ENCODE measurements at places on chromosomes 7 and 10.

DNA sequence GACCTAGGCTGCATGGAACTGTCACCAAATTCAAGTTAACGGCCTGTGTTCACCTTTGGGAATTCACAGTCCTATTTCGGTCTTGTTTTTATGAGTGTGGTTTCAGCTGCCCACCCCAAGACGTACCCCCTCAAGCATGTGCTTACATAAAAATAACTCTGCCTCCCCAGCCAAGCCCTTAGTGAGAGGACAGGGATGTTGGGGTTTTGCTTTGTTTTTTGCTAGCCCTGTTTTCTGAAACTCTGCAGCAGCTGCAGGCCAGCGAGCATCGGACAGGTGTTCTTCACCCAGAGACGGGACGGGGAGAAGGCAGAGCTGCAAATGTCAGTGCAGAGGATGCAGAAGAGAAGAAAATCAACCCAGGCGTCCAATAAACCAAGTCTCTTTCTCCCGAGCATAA, 13.5 kb downstream of the CHST15 start:
- no peak for DNase-seq

- DNase-seq, result no peak
These were observed 266.4 kb upstream of the FZD8 start for GRCh38 chr10:35908451-35908850.

DNA sequence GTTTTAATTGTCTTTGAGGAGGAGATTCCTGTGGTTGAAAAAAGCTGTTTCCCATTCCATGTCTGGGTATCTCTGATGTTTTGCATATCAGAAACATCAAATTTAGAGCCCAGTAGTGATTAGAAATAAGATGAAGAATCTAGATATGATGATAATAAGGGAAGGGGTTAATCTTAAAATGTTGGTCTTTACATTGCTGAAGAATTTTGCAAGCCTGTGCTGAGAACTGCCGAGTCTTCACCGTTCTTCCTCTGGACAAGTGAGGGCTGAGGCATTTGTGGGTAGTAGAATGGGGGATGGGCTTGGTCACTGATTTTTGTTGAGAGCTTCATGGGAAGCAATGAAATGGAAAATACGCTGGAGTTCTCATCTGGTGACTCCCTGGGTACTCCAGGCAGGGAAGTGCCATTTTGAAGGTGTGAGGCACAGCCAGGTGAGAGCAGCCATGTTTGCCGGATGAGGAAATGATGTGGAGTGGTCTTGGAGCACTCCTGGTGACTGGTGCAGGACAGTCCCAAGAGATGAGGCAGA, 10.2 kb downstream of the TCF7L2 start:
- no peak for DNase-seq

- no peak for DNase-seq
These were observed 25.3 kb upstream of the CUX1 start for GRCh38 chr7:101792051-101792681.

DNA sequence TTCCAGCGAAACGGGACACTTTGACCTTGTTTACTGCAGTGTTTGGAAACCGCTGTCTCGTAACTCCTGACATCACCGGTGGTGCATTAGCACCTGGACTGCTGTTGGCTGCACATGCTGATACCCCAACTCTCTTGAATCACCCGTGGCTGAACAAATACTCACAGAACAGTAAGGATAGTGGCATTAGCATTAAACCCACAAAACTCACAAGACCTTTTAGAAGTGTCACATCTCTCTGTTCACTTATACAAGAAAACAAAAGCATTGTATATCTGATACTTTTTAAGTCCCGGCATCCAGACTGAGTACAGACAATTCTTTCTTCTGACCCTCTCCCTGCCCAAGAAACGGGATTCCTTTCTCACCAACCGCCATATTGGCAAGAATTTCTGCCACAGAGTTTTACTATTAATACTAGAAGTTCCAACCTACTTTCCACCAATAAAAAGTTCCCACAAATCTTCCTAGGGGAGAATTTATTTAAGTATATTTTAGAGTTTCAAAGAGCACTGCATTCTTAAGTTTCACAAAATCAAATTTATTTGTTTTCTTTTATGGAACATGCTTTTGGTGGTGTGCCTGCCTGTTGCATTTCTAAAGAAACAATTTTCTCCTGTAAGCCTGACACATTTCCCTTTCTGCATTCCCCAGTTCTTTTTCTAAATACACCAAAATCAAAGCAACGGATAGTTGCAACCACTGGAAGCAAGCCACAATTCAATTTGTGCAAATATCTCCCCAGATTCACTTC, 208.4 kb upstream of the KLF14 start:
- DNase-seq, result no peak

DNA sequence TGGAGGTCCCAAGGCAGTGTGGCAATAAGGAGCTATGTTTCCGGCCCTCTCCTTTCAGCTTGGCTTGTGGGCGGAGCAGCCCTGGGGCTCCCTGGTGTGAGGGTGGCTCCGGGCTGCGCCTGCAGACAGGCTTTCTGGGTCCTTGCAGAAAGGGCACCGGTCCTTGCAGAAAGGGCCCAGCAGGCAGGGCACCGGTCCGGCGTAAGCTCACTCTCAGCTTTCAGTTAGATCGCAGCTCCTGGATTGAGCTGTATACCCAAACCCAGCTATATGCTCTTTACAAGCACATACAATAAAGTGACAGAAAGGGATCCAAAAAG, 293.8 kb upstream of the SHH start:
- DNase-seq, result no peak

DNA sequence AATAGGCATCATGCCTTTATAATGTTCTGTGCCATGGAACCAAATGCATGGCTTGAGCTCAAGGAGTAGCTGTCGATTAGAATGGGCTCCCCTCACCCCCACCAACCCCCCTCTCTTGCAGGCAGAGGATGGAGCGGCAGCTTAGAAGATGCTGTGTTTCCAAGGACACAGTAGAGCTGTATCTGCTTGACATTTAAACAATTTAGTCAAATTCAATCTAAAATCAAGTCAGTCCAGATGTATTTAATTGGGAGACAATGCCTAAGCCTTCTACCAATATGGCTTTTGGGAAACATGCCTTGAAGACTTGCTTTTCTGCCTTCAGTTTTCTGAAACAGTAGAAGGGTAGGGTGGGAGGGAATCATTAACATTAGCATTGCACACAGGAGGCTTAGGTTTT, 497.1 kb upstream of the NRP1 start:
- DNase-seq, result no peak

- DNase-seq, result no peak
These were observed 617.4 kb downstream of the SORCS1 start for GRCh38 chr10:106547047-106547635.

DNA sequence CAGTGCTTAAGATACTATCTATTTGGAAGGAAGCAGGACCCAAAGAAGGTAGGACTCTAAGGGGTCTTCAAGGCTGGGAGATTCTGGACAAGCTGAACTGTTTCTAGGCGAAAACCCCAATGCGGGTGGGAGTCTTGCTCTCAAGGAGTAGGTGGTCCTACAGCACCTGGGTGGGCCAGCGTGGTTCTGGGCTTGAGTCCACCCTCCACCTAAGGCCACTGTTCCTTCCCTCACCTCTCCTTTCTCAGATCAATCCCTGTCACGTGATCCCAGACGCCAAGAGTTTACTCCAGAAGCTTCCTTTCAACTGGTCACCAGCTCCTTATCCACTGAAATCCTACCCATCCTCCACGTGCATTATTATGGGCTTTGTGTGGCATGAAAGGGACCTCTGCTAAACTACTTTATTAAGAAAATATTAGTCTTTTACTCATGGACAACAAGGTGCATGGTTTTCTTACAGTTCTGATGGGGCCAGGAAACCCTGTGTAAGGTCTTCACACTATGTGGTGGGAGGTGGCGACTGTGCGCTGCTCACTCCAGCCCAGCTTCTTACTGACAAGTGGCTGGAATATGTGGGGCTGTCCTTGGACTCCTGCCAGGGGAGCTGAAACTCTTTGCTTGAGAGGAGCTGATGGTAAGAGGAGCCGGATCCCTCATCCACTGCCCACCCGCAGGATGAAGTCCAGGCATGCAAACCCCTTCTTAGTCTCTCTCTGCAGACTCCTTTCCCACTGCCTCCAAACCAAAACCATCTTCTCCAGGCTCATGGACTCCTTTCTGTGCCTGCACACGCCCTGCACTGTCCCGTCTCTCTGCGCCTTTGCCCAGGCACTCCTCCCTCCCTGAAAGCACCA, 1.6 kb downstream of the ZNF746 start:
- DNase-seq, result no peak

- no peak for DNase-seq
These were observed 7.0 kb downstream of the OSBPL3 start for GRCh38 chr7:24972991-24973390.

DNA sequence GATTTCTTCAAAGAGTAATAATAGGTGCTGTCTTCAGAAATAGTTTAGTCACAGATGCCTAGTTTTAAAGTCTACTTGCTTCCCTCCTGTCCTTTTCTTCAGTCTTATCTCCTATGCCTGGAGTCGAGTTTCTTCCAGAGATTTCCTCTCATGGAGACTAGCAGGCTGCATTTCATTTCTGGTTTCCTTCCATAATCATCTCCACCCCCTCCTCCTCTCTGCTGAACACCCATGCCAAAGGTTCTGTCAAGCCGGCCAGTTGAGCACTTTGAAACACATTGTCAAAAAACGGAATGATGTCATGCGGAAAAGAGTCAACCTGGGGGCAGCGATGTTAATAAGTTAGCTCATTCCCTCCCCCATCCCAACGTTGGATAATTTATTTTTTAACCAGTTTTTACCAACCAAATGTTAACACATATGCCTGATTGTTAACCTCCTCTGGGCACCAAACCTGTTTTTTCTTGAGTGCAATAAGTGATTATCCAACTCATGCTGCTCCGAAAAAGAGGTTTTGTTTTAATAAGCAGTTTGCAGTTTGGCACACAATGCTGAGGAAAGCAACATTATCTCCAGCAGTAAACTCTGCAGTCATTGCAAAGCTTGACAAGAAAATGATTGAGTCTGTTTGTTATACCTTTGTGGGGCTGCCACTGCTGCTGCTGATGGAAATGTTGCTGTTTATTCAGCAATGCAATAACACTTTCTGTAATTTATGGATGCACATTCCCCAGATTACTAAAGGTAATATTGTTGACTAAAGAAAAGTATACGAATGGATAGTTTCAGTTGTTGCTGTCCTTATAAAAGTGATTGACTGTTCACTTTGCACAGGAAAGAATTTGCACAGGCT, 161.6 kb downstream of the LRMDA start:
- no peak for DNase-seq

GRCh38 chr10:13349463-13350274, 1.6 kb upstream of the SEPHS1 start:
- DNase-seq, result peak; percentile 12

DNA sequence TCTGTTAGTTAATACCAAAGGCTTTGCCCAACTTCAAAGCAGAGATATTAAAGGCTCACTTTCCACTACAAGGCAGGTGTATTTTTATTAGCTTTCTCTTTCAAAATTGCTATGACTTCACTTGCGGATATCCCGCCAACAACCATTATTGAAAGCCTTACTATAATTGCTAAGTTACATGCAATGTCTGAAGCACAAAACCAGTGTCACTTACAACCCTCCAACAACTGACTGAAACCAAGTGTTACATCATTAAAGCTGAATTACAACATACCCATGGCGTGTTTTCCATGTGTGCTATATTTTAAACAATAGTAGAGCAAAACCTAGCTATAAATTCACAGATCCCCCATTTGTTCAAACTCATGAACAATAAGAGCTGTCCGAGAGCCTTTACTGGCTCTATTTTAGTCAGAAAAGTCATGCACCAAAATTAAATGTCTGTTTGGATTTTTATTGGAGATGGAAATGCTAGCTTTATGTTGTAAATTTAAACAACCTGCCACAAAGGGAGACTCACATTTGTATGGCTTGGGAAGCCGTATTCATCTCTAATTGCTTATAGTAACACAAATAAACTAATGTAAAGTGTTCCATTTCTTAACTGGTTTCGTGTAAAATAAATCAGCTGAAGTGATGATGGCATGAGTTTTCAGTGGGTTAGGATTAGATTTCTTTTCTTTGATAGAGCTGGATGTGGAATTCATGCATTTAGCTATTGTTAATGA, 227.1 kb downstream of the AGMO start:
- no peak for DNase-seq

GRCh38 chr10:95214793-95215192, 20.8 kb downstream of the ACSM6 start:
- no peak for DNase-seq

DNA sequence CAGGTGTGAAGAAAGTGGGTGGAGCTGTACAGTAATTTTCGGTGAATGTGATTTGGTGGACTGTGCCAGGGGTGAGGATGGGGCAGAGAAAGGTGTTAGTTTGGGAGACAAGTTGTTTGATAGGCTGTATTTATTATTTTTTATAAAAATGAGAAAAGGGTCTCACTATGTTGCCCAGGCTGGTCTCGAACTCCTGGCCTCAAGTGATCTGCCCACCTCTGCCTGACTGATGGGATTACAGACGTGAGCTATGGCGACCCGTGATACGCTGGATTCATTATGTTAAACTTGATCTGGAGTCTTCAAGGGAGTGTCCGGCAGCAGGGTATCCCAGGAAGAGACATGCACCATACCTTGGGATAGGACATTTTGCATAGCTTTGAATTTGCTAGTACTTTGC, 1.3 kb downstream of the KAT6B start:
- DNase-seq, result no peak

- DNase-seq, result no peak
These were observed 106.7 kb downstream of the TES start for GRCh38 chr7:116316838-116317628.

GRCh38 chr10:44714451-44714850, 196.7 kb upstream of the TMEM72 start:
- no peak for DNase-seq

DNA sequence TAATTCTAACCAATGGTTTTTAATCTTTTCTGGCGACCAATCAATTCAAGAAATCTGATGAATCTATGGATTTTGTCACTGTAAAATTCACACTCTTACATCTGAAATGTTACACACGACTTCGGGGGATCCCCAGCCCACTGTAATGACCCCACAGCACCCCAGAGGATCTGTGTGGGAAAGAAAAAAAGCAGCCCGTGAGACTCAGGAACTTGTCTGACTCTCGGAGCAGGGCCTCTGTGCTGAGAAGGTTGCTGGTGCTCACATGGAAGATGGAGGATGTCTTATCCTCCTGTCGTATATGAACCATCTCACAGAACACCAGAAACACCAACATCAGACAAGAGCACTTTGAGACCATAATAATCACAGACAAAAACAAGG, 228.4 kb upstream of the INHBA start:
- DNase-seq, result no peak

DNA sequence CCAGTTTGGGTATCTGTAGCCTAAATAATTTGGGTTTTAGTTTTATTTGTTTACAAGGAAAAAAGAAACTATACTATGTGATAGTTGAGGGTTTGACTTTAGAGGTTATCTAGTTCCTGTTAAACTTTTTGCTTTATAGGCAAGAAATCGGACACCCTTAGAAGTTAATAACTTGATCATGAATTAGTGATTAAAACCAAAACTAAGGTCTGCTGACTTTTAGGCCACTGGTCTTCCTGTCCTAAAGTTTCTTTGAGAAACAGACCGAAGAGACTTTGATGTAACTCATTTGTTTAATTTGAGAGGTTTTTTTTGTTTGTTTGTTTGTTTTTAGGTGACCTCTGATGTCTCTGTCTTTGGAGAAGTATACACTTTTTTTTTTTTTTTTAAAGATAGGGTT, 59.7 kb downstream of the PHTF2 start:
- no peak for DNase-seq

Measured in central memory CD4-positive, alpha-beta T cell (primary cell).